ENCODE measurements at places on chromosomes 11 and 22. TPM values are rescaled to one million over a fixed set of nuclear protein-coding genes. Genes with fewer than 3 reads are reported as not detected.

EMID1 gene
- total RNA-seq = 0.16 TPM

CYP2D6 gene
- total RNA-seq = 0.52 TPM

PGA4 gene
- not detected for total RNA-seq

CWF19L2 gene
- total RNA-seq = 3.8 TPM

C22orf39 gene
- 15.4 TPM for total RNA-seq

FGF4 gene
- total RNA-seq = not detected

TRIM6 gene
- total RNA-seq = 13.1 TPM

Measured in A549 treated with CORT108297 at 1 μM for 4 hours (cell line).